Daoy (cell line): ENCODE measurements at places on chromosomes 6 and 20. TPM values are rescaled to one million over a fixed set of nuclear protein-coding genes. Genes with fewer than 3 reads are reported as not detected.

- no peak for DNase-seq
These were observed 12.4 kb downstream of the SERINC1 start for GRCh38 chr6:122459240-122459639.

DNA sequence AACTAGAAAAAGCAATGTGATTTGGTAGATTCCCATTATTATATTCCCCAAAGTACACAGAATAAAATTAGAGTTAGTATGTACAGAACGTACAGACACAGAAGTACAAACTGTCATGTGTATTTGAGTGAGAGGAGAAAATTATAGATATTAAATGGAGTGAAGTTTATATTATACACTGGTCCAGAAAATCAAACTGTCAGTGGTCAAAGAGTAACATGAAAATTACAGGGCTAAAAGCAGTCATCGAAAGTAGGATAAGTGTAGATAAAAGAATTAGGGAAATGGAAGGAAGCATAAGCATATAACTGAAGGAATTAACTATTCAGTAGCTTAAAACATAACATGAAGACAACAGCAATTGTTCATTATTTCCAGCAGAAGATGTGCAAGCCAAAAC is 30.3 kb downstream of the SEL1L2 start:
- no peak for DNase-seq

- DNase-seq = no peak
These were observed 20.2 kb upstream of the MDGA1 start for GRCh38 chr6:37717836-37718251.

DNA sequence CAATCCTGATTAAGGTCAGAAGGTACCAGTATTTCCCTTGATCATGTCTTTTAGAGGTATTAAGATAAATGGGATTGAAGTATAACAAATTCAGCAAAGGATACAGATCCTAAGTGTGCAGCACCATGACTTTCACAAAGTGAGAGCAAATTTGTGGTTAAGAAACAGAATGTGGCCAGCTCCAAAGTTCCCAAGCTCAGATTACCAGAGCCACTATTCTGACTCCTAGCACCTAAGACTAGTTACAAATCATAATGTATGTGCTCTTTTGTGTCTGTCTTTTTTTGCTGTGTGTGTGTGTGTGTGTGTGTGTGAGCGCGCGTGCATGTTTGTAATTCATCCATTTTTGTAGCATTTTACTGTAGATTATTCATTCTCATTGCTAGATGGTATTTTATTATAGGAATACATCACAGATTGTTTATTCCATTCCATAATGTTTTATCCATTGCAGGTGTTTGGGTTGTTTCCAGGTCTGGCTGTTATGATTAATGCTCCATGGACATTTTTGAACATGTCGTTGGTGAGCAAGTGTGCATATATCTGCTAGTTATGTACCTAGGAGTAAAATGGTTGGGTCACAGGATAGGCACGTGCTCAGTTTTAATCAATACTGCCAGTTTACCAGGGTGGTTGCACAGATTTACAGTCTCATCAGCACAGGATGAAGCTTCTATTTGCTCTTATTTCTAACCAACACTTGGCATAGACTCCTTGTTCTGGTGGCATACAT is 314.0 kb upstream of the JAG1 start:
- no peak for DNase-seq

DNA sequence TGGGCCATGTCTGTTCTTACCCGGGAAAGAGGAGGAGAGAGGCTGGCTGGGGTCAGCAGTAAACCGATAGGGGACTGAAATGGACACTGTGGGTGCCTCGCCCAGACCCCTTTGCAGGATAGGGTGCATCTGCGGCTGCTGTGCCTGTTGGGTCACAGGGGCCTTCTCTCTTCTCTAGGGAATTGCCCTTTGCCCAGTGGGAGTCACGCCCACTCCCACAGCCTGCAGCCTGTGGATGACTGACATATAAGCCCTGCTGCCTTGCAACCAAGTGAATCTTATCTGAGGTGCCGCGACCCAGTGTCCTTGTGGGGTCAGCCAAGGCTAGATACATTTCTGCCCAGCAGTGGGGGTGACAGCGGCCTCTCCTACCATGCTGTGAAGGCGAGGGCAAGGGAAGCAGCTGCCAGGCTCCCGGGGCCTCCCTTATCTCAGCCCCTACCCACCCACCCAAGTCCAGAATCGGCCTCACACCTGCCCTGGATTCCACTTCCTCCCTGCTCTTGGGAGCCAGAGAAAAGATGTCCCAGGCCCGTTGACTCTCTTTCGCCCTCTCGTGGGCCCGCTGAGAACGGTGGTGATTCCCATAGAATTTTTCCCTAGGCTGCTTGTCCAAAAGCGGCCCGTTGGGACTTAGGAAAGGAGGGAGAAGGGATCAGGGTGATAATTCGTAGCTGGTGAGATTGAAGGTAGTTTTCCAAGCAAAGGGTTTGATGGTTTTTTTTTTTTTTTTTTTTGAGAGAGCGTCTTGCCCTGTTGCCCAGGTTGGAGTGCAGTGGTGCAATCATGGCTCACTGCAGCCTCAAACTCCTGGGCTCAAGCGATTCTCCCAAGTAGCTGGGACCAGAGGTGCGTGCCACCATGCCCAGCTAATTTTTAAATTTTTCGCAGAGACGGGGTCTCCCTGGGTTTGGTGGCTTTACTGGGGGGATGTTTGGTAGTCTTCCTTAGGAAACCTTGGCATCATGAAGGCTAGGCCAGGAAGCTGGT is 76.4 kb upstream of the RNF24 start:
- peak; percentile 71 for DNase-seq

- no peak for DNase-seq
These were observed 107.0 kb downstream of the HIVEP1 start for GRCh38 chr6:12119085-12119588.

DNA sequence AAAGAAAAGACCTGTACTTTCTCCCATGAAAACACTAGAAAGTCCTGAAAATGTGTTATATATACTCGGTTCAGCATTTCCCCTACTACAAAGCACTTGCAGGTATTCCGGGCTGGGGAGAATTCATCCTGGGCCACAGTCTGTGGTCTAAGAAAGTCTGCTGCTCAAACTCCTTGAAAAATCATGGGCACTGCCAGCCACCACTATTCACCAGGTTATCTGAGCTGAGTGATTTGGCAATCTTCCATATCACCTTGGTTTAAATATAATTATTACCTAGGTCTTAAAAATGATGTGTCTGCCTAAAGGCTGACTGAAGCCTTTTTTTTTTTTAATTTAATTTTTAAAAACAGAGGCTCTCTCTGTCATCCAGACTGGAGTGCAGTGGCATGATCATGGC is 11.3 kb downstream of the FKBP5 start:
- DNase-seq = no peak

DNA sequence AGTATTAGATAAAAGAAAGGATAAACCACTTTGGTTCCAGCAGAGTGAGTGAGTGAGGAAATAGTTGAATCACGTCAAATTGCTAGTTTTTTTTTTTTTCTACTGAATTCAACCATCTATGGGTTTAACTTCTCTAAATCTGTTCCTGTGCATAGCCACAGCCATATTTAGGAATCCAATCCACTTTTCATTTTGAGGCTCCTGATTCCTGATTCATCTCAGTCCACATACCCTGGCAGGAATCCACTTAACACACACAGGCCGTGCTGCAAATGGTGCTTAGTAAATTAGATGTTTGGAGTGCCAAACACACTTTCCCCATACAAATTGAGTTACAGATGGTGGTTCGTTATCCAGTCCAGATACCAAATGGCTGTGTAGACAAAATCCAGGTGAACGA is 220.3 kb downstream of the ALDH8A1 start:
- no peak for DNase-seq

- peak; percentile 82 for DNase-seq
These were observed 2.0 kb downstream of the COL9A3 start for GRCh38 chr20:62818592-62819493.

DNA sequence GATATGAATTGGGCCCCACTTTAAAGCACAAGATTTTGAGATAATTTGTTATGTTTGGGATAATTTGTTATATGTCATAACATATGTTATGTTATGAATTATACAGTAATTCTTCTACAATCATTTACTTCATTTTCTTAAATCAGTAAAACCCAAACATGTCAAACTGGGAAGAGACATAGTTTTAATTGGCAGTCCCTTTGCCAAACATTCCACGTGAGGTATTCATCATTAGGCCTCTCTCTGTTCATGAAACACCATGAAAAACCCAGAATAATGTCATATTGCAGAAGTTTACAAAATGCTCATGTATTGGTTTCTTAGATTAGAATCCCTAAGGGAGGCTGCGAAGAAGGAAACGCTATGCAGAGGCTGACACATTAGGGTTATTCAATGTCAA is 89.4 kb upstream of the PDE10A start:
- DNase-seq = no peak

DNA sequence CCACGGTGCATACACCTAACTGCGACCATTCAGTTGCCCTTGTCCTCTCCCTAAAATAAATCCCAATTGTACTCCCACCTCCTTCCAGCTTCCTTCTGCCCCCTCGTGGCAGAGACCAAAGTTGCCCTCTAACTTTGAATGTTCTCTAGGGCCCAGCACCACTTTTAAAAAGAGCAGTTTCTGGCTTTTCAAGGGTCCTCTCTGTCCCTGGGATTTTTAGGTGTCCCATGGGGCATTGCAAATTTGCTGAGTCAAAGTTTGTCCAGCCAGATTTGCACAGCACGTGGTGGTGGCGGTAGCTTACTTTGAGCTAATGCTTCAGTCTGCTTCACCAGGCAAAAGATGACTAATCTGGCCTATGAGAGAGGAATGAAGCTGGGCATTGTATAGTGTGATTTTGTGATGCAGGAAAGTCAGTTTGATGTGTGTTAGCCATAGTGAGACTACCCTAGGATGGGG is 100.2 kb downstream of the PERP start:
- peak; percentile 62 for DNase-seq

DNA sequence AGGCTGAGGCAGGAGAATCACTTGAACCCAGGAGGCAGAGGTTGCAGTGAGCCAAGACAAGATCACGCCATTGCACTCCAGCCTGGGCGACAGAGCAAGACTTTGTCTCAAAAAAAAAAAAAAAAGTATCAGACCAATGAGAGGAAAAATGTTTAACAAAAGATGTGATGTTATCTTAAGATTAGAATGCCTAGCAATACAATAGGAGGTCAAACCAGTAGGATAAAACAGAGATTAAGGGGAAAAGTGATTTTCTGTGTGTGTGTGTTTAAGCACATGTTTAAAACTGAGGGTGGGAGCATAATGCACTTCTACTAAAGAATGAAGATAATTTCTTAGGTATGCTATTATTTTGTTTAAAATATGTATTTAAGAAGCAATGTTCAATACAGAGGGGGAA is 17.9 kb downstream of the COL19A1 start:
- no peak for DNase-seq

GRCh38 chr6:99016355-99016754 is 68.6 kb upstream of the FBXL4 start:
- DNase-seq = peak; percentile 52

DNA sequence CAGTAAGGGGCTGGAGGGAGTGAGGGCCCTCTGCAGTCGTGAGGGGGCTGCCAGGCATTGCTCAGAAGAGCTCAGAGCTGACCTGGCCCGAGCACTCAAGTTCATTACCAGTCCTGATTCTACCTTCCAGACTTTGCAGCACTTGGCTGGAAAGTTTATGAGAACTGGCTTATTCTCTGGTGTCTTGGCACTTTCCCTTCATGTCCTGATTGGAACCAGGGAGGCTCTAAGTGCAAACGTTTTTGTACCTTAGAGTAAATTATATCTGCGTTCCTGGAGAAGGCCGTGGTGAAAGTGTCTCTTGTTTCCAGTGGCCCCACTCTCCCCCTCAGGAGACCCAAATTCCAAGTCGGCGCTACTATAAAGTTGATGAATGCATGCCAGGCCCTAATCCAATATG is 402.3 kb downstream of the CDC5L start:
- DNase-seq = no peak

DNA sequence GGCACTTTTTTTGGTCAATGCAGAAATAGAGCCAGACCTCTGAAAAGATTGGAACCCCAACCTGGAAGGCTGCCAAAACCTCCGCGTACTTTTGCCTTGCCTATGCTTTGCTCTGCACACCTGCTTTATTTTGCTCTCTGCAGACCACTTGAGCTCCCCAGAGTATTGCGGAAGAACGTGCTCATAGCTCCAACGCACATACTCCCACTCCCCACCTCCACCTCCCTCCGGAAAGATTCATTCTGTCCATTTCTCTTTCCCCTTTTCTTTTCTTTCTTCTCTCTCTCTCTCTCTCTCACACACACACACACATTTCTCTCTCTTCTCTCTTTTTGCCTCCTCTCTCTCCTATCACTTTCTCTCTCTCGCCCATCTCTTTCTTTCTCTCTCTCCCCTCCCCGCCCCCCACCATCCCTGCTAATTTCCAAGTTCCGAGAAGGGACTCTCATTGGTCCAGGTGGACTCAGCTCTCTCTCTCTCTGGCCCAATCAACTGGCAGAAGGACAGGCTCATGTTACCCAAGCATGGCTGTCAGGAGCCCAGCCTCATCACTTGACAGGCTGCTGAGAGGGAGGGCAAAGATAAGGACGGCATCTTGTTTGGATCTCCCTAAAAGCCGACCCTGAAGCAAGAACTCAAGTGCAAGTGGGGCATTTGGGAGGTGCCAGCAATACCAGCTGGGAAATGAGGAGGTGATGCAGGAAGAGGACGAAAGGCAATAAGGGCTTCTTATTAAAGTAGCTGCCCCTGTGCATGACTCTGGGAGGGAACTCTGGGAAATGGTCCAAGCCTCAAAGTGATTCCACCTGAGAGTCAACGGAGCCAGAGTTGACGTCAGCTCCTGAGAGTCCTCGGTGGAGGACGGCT is 246.1 kb downstream of the LY86 start:
- peak; percentile 62 for DNase-seq

GRCh38 chr20:37839955-37840354 is 63.0 kb upstream of the VSTM2L start:
- DNase-seq = no peak

GRCh38 chr20:32524829-32525501 is 60.2 kb downstream of the NOL4L start:
- DNase-seq = peak; percentile 49

DNA sequence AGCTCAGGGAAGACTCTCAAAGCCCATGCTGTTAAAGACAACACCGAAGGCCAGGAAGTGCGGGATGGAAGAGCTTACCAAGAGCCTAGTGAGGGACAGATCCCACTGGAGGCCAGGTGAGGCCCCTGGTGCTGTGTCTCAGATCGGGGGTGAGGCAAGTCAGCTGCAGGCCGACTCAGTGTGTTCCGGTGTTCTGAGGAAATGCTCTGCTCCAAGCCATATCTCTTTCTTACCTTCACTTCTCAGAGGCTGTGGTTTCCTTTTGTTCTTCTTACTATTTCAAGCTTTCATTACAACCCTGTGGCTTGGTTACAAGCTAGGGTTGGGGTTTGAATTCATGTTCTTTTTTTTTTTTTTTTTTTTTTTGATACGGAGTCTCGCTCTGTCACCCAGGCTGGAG is 114.3 kb upstream of the ZFP64 start:
- DNase-seq = no peak

- DNase-seq = no peak
These were observed 4.3 kb upstream of the BTN3A2 start for GRCh38 chr6:26360451-26361416.

KCNK15 gene
- total RNA-seq = 1.3 TPM in 1 of 2 replicates, not detected in the other

PSORS1C2 gene
- not detected in 2 replicates for total RNA-seq

MAFB gene
- total RNA-seq = 0.97 and 1.1 TPM in 2 replicates

ZC3H12D gene
- 0.17 and 0.30 TPM in 2 replicates for total RNA-seq

BLCAP gene
- total RNA-seq = 29.1 and 32.6 TPM in 2 replicates

GNMT gene
- 1.5 TPM in 1 of 2 replicates, not detected in the other for total RNA-seq

PROKR2 gene
- not detected in 2 replicates for total RNA-seq

HTR1B gene
- not detected in 2 replicates for total RNA-seq

HUS1B gene
- total RNA-seq = 2.9 and 6.8 TPM in 2 replicates

GJA1 gene
- total RNA-seq = 80.6 and 103 TPM in 2 replicates

SLC35D3 gene
- total RNA-seq = not detected in 2 replicates

PCNA gene
- 405 and 436 TPM in 2 replicates for total RNA-seq

HMGN3 gene
- 187 and 270 TPM in 2 replicates for total RNA-seq

AIF1 gene
- total RNA-seq = not detected in 2 replicates

ARMC2 gene
- total RNA-seq = 1.0 and 4.0 TPM in 2 replicates

HCRTR2 gene
- not detected in 2 replicates for total RNA-seq

RTN4IP1 gene
- total RNA-seq = 20.1 and 23.3 TPM in 2 replicates
